ENCODE measurements at places on chromosomes 6 and 20. TPM values are rescaled to one million over a fixed set of nuclear protein-coding genes. Genes with fewer than 3 reads are reported as not detected.

Gene CGAS
- total RNA-seq: 38.4 TPM

Gene SFTA2
- not detected for total RNA-seq

Gene BEND6
- not detected for total RNA-seq

Gene DNMT3B
- 1.7 TPM for total RNA-seq

Gene RSPO3
- total RNA-seq: not detected

Gene LRRC73
- 0.12 TPM for total RNA-seq

Gene IP6K3
- total RNA-seq: not detected
